ENCODE measurements at places on chromosomes 3 and 15.
A peak's percentile ranks its signal among the peaks of the same experiment; 100 is the strongest.

DNA sequence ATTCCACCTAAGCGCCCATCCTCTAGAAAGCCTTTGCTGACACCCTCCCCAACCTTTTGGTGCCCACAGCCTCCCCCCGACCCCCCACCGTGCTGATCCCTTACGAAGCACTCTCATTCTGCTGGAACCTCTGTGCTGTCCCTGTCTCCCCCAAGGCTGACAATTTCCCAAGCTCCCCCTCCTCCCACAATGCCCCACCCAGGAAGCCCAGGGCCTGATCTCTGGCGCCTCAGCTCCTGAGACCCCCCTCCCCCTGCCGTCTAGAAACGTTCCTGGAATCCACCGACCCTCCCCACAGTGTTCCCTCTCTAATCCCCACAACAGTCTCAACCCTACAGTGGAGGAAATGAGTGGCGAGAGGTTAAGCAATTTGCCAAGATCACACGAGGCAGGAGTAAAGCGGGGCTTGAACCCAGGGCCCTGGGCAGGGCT is 18.3 kb downstream of the MYL3 start:
- DNase-seq, result no peak

GRCh38 chr3:49469037-49469935 is 781 bp upstream of the DAG1 start:
- no peak for DNase-seq

- DNase-seq, result no peak
These were observed 42.2 kb downstream of the B3GNT5 start for GRCh38 chr3:183295211-183295610.

DNA sequence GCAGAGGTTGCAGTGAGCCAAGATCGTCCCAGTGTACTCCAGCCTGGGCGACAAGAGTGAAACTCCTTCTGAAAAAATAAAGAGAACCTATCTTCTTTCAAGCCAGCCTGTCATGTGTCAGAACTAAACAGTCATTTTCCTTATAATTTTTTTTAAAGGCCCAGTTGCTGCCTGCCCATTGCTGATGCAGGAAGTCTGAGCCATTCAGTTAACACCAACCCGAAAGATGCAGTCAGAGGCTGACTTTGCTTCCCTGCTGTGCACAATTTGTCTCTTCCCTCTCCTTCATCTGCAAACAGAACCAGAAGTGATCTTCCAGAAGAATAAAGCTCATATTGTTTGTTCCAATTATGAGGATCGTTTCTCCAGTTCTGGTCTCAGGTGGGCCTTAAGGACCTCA is 220.6 kb downstream of the SLCO3A1 start:
- DNase-seq, result no peak

GRCh38 chr15:58336161-58336560 is 95.6 kb upstream of the LIPC start:
- DNase-seq, result no peak

GRCh38 chr3:37921025-37921424 is 59.3 kb downstream of the CTDSPL start:
- DNase-seq, result no peak

DNA sequence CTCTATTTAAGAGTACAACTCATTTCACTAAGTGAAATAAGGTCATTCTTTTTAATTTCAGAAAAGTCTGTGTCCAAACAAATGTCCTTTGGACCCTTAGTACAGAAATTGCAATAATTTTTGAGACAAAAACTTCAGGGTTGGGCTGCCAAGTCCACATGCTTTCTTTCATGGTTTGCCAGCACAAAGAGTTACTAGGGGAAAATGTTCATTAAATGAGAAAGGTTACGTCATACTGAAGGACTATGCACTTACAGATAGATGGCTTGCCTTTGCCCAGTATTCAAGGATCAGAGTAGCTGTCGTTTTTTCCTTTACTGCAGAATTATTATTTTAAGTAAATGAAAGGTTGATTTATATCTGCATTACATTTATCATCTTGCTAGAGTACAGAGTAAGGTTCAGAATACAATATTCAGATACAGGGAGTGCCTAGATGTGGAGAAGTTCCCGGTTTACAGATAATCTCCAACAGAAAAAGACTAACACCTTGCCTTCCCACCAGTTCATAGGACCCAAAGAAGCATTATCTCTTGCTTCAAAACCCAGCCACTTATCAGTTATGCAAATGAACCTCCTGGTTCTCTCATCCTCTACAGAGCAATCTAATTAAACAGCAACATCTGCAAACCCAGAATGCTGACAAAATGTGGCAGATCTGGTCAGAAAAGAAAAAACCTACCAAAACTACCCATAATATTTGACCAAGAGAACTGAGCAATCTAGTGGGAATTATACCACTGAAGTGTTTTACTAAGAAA is 179.3 kb downstream of the FRMD5 start:
- DNase-seq, result no peak

GRCh38 chr15:80234883-80235282 is 17.1 kb downstream of the CTXND1 start:
- no peak for DNase-seq

DNA sequence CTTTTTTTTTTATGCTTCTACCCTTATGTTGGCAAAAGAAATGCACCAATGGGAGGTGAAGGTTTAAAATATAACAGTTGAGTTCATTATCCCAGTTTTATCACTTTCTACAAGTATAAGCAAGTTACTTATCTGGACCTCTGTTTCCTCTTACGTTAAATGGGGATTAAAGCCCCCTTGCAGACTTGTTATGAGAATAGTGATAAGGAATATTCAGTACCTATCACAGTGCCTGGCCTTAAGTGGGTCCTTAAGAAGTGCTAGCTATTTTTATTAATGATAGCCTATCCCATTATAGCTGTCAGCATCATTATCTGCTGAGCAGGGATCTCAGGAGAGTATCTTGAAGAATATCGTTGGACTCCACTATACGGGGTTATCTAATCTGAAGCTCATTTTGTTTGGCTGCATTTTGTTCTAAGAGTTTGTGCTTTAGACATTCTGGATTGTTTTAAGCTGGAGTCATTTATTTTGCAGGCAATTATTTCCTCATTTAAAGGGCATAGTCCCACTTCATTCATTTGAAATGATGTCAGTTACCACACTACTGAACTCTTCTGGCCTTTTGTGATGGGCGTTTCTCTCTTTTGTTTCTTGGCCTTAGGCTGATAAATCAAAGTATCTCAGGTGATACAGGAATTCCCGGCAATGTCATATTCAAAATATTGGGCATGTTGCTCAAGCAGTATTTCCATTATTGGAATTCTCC is 28.8 kb downstream of the RAB8B start:
- DNase-seq, result no peak

GRCh38 chr15:66171841-66172240 is 81.7 kb downstream of the MEGF11 start:
- DNase-seq, result no peak

- DNase-seq, result no peak
These were observed 304.5 kb upstream of the SATB1 start for GRCh38 chr3:18729671-18730070.

GRCh38 chr15:42385980-42386700 is 26.8 kb downstream of the CAPN3 start:
- no peak for DNase-seq

DNA sequence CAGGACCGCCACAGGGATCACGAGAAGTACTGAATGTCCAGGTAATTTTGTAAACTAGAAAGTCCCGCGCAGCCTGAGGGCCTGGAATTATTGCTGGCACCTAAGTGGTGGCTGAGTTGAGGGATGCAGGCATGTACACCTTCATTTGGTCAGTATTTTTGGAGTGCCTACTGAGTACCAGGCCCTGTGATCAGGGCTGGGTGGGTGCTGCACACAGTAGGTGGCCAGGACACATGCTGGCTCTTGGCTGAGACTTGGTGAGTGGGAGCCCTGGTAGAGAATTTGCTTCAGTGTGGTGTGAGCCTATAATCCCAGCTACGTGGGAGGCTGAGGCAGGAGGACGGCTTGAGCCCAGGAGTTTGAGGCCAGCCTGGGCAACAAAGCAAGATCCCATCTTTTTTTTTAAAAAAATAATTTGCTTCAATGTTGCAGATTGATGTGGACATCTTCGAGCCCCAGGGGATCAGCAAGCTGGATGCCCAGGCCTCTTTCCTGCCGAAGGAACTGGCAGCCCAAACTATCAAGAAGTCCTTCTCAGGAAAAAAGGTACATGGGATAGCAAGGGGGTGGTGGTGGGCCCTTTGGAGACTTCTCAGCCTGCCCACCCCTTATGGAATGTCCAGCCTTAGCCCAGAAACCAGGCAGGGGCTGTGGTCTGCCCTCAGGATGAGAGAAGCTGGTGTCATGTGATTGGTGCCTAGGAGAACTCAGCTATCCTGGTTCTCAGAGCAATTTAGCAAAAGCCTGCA is 2.6 kb downstream of the ITIH1 start:
- no peak for DNase-seq

GRCh38 chr3:160635213-160635612 is 41.7 kb upstream of the ARL14 start:
- no peak for DNase-seq

GRCh38 chr3:4504340-4505261 is 11.5 kb downstream of the ITPR1 start:
- no peak for DNase-seq

GRCh38 chr3:119333773-119334509 is 39.8 kb downstream of the ARHGAP31 start:
- DNase-seq, result no peak

GRCh38 chr15:22918056-22918455 is 62.1 kb downstream of the CYFIP1 start:
- DNase-seq, result no peak

DNA sequence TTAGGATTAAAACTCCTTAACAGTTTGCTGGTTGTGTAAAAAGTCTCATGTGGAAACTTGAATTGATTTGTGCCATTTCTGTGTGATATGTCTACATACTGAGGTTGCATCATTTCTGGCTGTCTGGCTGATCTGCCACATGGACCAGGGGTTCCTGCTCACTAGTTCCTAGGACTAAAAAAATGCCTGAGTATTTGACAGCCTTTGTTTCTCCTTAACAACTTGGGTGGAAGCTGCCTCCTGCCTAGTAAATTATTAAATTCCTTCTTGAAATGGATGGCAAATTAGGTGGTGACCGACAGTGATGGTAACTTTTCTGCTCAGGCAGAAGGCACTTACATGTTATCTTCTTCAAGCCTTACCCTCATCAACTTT is 226.9 kb upstream of the MRPL3 start:
- DNase-seq, result no peak

DNA sequence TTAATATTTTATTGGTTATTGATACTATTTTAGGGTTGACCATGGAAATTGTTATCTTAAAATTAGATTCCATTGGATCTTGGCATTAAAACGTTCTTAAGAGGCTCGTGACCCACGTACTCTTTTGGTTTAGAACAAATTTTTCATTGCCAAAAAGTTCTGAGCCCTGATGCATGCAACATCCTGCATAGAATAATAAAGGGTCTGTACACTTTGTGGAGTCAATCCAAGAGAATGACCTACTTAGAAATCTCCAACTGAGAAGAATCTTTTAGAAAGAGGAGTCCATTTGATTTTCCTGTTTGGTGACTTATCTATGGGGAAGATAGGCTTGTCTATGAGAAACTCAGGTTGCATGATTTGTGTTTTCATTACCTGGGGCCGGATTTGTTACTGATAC is 404.2 kb upstream of the RGMA start:
- no peak for DNase-seq

DNA sequence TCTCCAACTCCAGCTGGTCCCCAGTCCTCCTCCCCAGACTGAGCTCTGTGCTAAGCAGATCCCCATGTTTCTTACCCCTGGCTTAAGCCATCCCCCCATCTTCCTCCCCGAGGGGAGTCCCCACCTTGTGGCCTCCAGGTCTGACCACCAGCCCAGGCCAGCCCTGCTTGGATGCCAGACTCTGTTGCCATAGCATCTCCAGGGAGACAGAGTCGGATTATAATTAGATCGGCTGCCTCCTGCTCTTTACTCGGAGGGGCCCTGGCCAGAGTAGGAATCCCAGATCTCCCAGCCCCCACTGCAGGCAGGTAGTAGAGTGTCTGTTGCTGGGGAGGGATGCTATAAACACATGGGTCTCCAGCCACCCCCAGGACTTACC is 2.4 kb downstream of the KLHDC8B start:
- no peak for DNase-seq

DNA sequence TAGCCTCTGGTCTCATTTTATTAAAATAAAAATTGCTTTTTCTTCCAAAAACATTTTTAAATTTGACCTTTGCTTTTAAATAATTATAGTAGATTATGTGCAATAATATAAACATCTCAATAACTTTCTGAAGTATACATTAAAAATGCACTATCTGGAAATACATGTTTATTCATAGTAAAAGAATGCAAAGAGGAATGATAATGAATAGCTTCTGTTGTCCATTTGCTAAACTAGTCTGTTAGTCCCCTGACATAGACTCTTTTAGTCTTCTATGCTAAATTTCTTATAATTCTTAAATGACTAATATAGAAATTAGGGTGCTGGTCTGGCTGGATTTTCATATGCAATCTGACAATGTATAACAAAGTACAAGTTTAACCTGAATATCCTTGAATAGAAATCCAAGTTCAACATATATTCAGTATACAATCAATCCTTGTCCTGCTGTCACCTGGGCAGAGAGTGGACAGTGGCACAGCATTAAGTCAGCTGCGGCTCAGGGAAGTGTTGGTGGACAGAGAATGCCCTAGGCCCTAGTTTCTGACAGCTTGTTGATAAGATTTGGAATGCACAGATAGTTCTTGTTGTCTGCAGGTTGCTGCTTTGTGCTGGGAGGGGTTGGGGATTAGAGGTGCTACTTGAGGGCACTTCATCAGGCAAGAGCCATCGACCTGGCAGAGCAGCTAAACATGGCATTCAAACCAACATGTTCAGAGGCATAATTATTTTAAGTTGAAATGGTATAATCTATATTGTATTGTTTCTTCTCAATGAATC is 161.7 kb downstream of the MBNL1 start:
- peak; percentile 66 for DNase-seq

GRCh38 chr3:138054057-138054456 is 44.1 kb downstream of the CLDN18 start:
- no peak for DNase-seq

DNA sequence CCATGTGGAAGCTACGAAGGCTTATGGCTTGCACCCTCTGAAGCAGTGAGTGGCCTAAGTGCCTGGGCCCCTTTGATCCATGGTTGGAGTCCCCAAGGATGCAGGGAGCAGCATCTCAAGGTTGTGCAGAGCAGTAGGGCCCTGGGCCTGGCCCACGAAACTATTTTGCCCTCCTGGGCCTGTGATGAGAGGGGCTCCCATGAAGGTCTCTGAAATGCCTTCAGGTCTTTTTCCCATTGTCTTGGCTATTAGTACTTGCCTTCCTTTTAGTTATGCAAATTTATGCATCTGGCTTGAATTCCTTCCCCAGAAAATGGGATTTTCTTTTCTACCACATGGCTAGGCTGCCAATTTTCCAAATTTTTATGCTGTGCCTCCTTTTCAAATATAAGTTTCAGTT is 158.8 kb upstream of the MME start:
- DNase-seq, result no peak

DNA sequence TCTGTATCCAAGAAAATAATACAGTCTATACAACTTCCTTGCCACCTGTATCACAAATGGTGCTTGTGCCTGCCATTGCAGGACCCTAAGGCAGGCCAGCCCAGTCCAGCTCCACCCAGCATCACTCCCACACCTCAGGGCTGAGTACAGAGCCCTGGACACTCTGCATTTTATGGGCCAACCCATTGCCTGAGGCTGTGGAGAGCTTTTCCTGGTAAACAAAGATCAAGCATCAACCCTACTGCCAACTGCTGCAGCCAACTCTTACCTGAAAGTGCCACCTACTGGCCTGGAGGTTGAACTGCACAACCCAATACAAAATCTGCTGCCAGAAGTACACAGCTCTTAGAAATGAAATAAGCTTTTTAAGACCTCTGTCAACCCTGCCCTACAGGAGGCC is 1082.2 kb downstream of the NAALADL2 start:
- DNase-seq, result peak; percentile 58

All from NCI-H524 treated with DMSO at 0.1 percent for 48 hours (cell line).